ENCODE measurements at places on chromosomes 6 and 20.

DNA sequence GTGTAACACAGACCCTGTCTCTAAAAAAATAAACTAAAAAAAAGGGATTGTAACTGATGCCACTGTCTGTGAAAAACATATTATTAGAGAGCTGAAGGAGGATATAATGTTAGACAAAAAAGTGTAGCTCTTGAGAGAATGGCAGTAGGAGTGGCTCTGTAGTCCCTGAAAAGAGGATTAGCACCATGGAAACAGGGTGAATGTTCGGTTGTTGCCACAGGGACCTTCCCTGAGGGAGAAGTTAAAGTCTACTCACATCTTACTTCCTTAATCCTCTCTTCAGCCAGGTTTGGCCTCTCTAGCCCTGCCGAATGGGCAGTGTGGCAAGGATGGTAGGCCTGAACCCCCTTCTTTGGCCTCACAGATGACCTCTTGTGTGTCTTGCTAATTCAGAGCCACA is 12.1 kb downstream of the SCAND1 start:
- DNase-seq = no peak

- no peak for DNase-seq
Observed at GRCh38 chr6:88163616-88164015, 2.5 kb downstream of the CNR1 start.

GRCh38 chr6:49606721-49607390 is 29.8 kb downstream of the RHAG start:
- peak; percentile 93 for DNase-seq

DNA sequence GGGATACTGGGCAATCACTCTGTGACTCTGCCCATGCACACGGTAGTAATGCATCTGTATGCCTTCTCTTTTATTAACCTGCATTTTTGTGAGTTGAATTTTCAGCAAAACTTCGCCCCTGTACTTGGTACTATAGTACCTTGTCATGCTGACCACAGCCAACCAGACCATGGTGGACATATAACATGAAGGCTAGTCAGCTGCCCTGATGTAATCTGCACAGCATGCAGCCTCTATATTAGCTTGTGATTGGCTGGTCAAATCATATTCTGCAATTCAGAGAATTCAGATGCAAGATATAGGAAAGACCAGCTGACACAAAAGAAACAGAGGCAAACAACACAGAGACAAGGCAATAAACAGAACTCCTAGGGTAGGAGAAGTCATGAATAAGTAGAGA is 200.9 kb upstream of the JARID2 start:
- DNase-seq = no peak

DNA sequence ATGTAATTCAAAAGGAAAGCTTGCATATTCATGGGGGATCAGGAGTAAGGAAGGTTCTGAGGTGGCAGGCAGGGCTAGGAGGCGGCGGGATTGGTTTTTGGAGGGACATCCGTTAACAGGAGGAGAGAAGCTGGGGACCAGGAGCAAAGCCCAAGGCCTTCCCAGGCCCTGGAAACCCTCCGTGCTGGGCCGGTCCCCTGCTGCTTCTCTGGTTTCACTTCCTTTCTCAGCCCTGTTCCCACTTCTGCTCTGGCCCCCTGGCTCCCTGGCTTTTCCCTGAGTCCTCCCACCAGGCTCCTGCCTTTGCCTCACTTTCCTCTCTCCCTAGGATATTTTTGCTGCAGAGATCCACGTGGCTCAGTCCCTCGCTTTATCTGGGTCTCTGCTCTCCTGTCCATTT is 26.4 kb upstream of the SALL4 start:
- DNase-seq = no peak

- peak; percentile 59 for DNase-seq
Observed at GRCh38 chr20:49603209-49603627, 35.3 kb upstream of the PTGIS start.

- DNase-seq = no peak
Observed at GRCh38 chr6:114382406-114382805, 39.6 kb upstream of the HS3ST5 start.

DNA sequence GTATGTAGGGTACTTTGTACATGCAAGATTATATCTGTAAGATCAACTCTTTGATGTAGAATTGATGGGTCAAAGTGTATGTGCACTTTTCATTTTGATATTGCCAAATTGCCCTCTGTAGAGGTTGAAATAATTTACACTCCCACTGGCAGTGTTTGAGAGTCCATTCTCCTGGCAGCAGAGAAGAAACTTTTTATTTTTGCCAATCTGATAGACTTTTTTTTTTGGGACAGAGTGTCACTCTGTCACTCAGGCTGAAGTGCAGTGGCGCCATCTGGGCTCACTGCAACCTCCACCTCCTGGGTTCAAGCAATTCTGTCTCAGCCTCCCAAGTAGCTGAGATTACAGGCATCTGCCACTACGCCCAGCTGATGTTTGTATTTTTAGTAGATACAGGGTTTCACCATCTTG is 199.2 kb downstream of the ZFAND3 start:
- DNase-seq = no peak

DNA sequence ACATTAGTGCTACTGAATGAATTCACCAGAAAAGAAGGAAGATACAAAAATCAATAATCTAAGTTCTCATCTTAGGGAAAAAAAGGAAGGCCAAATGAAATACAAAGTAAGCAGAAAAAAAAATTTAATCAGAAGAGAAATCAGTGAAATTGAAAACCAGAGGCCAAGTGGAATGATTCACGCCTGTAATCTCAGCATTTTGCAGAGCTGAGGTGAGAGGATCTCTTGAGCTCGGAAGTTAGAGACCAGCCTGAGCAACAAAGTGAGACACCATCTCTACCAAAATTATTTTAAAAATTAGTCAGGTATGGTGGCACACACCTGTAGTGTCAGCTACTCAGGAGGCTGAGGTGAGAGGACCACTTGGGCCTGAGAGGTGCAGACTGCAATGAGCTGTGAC is 21.2 kb upstream of the ASF1A start:
- DNase-seq = no peak

DNA sequence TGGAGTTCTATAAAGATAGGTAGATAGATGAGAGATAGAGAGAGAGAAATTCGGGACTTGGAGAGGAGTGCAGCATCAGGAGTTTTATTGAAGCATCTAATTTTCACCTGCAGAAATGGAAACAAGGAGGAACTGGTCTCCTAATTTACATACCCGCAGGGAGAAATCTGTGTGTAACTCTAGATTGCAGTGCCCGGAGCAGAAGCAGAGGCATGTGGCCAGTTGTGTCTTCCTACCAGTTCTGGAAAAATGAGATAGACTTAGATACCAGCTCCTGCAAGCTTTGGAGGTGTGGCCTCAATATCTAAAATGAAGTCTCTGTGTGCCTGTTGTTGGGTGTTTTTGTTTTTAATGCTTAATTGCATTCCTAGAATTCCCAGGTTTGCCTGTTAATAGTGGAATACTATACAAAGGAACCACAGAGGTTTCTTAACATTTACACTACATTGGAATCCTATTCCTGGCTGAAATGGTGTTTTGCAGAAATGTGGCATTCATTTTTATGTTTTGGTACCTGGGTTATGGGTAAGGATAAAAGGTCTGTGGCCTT is 57.4 kb downstream of the DTD1 start:
- no peak for DNase-seq

DNA sequence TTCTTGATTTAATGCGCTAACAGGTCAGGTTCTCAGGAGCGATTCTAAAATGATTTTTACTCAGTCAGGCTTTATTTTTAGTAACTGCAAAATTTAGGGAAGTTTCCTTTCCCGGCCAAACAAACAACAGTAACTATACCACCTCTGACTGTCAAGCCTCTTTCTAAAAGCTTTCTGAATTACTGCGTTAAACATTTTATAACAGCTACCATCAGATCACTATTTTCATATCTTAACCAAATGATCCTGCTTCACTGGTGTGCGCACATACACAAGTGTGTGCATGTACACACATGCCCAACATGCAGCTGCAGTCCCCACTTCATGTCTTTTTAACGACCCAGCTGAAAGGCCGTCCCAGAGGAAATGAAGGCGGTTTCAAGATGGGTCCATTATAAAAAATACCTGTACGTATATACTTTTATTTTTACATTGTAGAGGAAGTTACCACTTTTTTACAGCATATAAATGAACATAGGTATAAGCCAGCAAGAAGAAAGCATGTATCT is 25.0 kb downstream of the TMEM242 start:
- no peak for DNase-seq

- DNase-seq = peak; percentile 68
Observed at GRCh38 chr6:135183532-135184440, 2.7 kb downstream of the MYB start.

DNA sequence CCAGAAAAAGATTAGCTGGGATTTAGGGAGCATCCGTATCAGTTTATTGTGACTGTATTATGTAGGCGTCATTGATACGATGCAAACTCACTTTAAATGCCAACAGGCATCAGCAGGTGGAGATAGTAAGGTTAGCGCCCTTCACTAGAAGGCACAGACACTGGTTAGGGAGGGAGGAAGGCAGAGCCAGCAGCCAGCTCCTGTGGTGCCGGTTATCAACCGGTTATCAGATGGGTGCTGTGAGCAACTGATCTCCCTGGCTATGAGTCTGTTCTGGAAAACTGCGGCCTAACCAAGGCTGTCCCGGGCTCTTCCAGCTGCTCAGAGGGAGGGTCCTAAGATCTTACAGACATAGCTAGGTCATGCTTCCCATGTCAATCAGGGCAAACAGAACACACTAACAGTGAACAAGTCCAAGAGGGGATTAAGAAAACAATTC is 47.5 kb upstream of the CD93 start:
- no peak for DNase-seq

- DNase-seq = no peak
Observed at GRCh38 chr6:71412559-71413140, 124.0 kb downstream of the OGFRL1 start.

DNA sequence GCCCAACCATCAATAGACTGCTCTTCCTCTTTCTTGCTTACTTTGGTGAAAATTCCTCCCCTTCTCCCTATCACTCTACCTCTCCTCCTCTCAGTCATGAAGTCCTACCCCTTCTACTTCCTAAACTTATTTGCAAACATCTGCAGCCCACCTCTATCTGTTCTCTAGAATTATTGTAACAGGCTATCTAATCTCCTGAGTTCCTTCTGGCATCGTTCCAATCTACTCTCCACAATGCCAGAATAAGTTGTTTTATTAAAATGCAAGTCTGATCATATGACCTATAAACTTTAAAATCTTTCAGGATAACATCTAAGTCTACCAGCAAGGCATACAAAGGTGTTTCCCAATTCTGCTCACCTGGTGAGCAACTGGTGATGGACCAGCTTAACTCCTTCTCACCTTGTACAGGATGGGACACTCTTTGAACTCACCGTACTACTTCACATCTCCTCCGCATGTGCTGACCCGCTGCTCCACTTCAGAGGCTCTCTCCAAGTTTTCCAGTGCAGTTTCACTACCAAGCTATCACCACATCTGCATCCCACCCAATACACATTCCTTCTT is 7.9 kb downstream of the CD164 start:
- DNase-seq = no peak

- DNase-seq = no peak
Observed at GRCh38 chr6:165940366-165940765, 227.3 kb downstream of the TBXT start.

DNA sequence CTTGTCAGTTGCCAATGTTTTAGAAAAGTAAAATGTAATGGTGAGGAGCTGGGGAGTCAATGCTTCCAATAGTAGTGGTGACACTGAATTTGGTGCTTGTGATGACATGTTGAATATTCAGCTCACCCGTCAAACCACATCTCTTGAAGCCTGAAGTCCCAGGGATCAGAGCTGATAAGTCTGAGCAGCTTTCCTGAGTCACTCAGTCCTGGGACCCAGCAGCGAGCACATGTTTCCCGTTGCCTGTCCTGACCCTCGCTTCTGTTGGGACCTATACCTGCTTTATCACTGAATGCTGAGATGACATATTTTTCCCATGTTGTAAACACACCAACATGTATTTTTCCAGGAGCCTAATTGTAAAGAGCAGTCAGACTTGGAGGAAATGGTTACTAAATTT is 693.6 kb downstream of the QKI start:
- no peak for DNase-seq

DNA sequence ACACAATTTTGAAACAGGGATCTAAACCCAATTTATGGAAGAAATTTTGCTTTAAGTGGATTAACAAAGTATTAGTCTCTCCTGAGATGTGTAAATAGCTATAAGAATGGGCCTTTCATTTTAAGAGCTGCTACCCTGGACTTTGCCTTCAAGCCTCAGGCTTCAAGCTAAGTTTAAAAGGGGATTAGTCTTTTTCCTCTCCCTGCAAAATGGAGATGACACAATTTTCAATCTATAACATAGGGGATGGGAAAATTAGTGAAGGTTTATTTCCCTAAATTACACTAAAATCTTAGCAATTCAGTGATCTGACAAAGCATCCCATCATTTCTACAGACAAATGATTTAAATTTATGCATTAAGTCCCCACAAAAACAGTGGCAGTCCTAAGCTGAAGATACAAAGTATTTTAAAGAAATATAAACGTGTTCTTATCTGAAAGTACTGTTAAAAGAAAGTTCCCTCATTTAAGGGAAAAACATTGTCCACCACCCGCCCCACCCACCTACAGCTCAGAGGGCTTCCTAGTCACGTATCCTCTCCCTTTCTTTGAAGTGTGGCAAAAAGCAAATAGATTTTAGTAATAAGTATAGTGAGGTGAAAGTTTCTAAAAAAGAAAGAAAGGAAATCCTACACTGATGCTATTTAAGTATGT is 14.5 kb downstream of the ARHGAP18 start:
- DNase-seq = no peak

GRCh38 chr6:106188104-106188794 is 102.1 kb downstream of the PRDM1 start:
- DNase-seq = no peak

DNA sequence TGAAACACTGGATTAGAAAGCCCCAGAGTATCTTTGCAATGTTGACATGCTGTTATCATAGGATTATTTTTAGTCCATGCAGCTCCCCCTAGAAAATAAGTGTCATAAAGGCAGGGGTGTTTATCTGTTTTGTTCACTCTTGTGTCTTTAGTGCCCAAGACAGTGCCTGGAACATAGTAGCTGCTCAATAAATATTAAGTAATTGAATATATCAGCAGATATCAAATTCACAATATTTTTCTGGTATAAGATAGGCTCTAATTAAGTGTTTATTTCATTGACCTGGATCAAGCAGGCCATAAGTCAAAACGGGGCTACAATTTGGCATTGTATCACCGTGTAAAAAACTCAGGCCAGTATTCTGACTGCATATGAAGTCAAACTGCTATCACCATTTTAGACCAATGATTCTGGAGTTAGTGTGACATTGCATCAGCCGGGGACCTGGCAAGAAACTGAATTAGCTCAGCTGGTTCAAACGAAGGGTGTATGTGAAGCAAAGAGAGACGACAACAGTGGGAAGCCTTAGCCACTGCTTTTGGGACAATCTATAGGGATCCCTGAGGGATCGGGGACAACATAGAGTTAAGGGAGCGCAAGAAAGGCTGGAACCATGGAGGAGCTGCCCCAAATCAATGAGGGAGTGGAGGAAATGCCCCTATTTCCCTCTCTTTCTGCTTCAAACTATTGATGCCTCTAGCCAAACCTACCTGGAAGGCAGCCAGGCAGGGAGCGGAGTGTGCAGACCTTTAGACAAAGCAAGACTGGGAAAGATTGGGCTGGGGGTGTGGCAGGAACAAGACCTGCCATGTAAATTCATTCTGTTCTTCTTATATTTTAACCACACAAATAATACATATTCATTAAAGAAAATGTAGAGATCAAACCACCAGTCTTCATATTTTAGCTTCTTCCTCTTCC is 112.2 kb downstream of the PLEKHG1 start:
- DNase-seq = no peak
